ENCODE measurements at places on chromosomes 5 and 9.

DNA sequence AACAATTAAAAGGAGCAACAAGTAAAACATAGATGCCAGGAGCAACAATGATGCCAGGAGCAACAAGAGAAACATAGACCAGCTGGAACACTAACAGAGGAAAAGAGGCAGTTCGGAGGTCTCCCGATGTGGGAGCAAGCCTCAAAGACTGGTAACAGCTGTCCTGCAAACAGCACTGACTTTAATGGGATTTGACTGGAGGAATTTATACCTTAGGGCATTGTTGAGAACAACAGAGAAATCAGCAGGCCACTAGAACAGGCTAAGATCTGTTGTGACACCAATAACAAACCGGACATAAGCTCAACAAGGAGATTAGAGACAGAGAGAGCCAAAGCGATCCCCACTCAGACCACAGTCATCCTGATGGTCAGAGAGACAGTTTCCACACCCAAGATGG lies 11.8 kb upstream of the SYK start:
- DNase-seq = no peak

DNA sequence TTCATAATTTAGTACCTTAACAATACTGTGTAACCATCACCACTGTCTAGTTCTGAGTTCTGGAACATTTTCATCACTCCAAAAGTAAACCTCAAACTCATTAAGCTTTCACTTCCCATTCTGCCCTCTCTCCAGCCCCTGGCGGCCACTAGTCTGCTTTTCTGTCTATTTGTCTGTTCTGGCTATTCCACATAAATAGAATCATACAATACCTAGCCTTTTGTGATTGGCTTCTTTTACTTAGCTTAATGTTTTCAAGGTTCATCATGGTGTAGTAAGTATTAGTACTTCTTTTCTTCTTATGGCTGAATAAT lies 138.7 kb downstream of the RAPGEF6 start:
- no peak for DNase-seq

DNA sequence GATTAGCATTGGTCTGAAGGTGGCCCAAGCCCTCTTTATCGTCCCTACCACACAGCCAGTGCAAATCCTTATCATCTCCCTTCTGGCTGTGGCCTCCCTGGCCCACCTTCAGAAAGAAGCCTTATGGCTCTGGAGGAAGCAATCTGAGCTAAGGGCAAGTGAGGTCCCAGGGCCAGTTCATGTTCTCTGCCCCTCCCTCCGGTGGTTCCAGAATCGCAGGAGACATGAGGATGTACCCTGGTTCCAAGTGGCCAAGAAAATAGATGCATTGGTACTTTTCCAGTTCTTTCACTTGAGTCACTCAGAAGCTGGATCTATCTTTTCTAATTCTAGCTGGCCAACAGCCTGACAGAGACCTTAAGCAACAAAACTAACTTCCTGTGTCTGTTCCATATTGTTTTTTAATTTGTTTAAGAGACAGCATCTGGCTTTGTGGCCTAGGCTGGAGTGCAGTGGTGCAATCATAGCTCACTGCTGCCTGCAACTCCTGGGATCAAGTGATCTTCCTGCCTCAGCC lies 60.7 kb downstream of the LHFPL2 start:
- DNase-seq = no peak

DNA sequence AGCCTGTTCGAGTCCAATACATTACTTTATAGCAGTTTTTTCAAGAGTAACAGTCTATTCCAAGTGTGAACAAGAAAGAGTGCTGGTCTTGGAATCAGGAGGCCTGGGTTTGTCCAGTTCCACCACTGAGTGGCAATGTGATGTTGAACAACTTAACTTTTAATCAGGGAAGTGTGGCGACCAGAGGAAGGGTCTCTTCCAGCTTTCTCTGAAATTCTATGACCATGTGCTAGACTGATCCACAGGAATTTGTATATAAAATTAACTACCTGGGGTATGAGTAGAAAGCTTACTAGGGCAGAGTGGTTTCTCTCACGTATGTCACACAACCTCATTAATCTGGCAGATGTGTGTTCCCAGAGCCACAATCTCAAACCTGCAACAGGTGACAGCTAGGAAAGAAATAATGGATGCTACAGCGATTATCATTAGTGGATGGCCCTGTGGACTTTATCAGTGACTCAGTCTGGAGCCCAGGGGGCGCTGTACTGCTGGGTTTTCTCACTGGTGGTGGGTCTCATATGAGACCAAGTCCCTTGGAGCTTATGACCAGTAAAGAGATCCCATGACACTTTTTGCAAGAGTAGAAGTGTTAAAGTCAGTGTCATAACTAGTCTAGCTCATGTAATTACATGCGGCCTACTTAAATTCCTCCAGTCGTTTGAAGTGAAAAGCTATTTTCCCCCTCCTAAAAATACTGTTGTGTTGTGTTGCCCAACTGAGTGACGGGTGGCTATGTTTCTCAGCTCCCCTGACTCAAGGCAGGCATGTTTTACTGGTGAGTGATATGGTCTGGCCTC lies 116.5 kb downstream of the GDNF start:
- DNase-seq = no peak
